ENCODE measurements at places on chromosomes 13 and 19.

DNA sequence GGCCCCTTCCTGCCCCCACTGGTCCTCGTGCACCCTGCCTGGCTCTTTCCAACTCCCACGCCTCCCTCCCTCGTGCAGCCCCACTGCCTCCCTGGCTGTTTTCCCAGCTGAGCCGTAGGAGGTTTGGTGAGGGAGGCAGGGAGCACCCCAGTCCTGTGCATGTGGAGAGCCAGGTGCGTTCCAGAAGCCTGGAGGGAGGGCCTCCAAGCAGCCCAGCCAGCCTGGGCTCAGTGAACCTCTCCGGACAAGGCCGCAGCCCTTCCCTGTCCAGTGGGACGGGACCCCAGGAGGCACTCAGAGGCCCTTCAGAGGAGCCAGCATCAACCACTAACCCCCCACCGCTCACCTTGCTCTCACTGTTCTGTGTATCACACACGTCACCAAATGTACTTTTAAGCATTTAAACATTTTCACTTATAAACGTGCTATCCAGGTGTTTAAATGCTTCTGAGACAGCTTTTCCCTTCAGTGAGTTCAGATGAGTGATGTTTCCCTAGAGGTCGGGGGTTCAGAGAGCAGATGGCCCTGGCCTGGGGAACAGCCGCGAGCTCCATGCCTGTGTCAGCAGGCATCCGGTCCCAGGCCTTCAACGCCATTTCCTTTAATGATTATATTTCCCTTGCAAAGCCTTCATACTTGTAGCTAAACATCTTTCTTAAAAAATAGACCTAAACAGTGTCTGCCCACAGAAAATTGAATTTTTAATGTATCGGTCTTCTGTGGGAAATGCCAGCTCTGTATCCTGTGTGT, 122.6 kb downstream of the ATP11A start:
- no peak for DNase-seq

DNA sequence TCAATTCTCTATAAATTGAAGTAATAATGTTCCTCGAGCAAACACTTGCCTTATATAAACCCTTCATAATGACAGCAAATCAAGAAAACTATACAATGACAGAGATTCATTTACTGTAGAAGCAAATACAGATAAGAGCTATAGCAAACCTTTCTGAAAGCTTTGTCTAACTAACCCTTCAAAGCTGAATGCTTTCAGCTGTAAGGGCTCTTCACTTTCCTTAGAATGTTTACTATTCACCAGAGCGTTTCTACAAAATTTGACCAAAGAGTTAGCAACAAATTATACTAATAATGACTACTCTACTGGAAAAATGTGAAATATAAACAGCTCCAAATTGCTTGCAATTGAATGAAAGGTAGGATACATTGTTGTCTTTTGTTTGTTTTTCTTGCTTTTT, 218.1 kb downstream of the SLITRK5 start:
- no peak for DNase-seq

DNA sequence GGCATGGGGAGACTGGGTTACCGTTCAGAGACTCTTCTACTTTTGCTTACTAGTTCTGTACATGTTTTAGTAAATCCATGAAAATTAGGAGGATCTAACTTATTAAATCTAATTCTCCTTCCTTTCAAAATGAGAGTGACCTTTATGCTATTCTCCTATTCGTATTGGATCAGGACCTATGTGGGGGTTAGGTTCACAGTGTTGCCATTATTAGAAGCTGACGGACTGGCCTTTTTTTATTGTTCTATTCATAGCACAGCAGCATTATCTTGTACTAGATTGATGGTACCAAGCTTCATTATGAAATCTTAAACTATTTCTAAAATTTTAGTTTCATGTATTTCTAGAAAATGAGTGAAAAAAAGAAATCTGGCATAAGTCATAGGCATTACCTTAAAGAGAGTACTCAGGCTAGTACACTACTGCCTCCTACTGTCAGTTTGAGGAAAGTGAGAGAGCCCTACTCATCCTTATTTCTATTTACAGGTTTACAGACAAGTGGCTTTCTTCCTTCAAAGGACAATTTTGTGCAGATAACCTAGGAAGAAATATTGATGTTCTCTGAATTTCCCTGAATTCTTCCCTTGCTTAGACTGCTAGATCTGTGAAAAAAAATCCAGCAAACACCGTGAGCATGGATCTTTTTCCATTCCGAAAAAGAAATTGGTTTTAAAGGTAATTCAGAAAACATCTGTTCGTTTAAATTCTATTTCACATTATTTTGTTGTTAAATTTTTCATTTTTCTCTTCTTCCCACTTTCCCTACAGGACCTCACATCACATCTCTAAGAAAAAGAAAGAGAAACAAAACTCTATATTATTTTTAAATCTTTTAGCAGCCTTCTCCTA, 485.5 kb downstream of the DIAPH3 start:
- no peak for DNase-seq

DNA sequence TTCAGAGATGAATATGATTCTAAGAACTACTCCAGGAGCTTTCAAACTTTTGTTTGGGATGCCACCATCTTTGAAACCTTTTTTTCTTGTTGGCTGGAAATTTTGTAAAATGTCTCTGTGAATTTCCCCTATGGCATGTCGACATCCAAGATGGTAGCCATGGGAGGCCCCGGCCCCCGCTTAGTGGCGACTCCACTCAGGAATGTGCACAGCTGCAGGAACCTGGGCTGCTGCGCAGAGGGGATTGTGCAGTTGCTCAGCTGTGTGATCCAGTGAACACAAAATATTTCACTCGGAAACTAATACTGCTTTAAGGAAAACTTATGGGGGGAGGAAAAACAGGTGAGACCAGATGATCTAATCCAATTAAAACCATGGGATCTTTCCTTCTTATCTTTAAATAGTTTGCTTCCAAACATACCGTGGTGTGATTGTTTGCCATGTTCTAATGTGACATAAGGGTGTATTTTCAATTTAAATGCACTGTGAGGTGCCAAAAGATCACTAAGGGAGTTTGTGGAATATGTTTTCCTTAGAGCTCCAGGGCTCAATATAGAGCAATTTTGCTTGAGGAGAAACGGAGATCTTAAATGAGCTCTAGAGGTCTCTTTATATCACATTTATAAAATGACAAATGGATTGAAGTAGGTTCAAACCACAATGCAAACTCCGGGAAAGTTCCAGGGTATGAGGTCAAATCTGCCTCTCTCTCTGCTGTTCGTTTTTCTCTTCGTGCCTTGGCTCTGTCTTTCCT, 497.7 kb downstream of the FGF9 start:
- DNase-seq, result no peak

GRCh38 chr13:78182813-78183212, 264.2 kb upstream of the EDNRB start:
- DNase-seq, result no peak

Measured in activated naive CD4-positive, alpha-beta T cell (primary cell).